Occipital lobe (tissue), 3 donors: ENCODE measurements at places on chromosomes 12 and 14. TPM values are rescaled to one million over a fixed set of nuclear protein-coding genes. Genes with fewer than 3 reads are reported as not detected.

Gene PRR4
- total RNA-seq = 4.8 TPM

Gene ASPG
- 0.94 TPM for total RNA-seq

Gene ACRBP
- 0.62 TPM for total RNA-seq

Gene NOVA1
- total RNA-seq = 58.3 TPM

Gene RNF212B
- not detected for total RNA-seq

Gene OASL
- total RNA-seq = 0.16 TPM

Gene MYH7
- total RNA-seq = 0.31 TPM

Gene TGM1
- 0.94 TPM for total RNA-seq

Gene CYP27B1
- total RNA-seq = not detected

Gene DNAH10
- total RNA-seq = 22.6 TPM

Gene VEZT
- 256 TPM for total RNA-seq

Gene GPHB5
- total RNA-seq = not detected

Gene RASSF8
- 22.5 TPM for total RNA-seq

Gene KRT78
- 1.9 TPM for total RNA-seq

Gene C1R
- 2.5 TPM for total RNA-seq

Gene TMEM63C
- 10.8 TPM for total RNA-seq

Gene GNB3
- total RNA-seq = 0.94 TPM

Gene TAS2R8
- 0.31 TPM for total RNA-seq

Gene BHLHE41
- 1.1 TPM for total RNA-seq

Gene LMNTD1
- 1.1 TPM for total RNA-seq

Gene CD4
- 2.3 TPM for total RNA-seq

Gene ACTN1
- total RNA-seq = 12.2 TPM

Gene KLRC1
- total RNA-seq = not detected

Gene ITPR2
- 31.0 TPM for total RNA-seq

Gene PDZRN4
- 48.7 TPM for total RNA-seq

Gene DNAI7
- 3.4 TPM for total RNA-seq

Gene LALBA
- 0.47 TPM for total RNA-seq

Gene COX8C
- not detected for total RNA-seq

Gene CCDC175
- total RNA-seq = 3.3 TPM

Gene FOXN4
- total RNA-seq = 0.16 TPM

Gene AMN1
- 94.1 TPM for total RNA-seq

Gene TMEM117
- 15.0 TPM for total RNA-seq

Gene KCTD10
- 55.2 TPM for total RNA-seq
